Stimulated activated CD4-positive, alpha-beta T cell treated with anti-CD3 and anti-CD28 coated beads, Interleukin-4, amount 100 ng/mL, for 4 hours (primary cell): ENCODE measurements at places on chromosomes 3 and 15.

GRCh38 chr15:100777821-100778220 lies 101.8 kb upstream of the ALDH1A3 start:
- no peak for DNase-seq

- DNase-seq = no peak
These were observed 292.1 kb downstream of the VPS13C start for GRCh38 chr15:61768131-61768530.

DNA sequence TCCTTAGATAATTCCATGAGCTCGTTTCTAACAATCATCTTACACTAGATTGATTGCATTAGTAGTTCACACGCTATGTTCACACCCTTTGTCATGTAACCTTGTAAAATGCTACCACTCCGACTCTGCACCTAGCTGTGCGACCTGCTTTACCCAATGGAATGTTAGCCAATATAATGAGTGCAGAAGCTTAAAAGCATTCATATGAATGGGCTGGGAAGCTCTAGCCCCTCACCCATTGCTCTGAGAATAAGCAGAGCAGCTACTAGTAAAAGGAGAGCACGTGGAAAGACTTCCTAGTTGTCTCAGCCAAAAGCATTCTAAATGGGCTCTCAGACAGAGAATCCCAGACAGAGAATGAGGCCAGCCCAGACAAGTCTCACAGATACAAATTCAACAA lies 410.6 kb upstream of the UBE2E2 start:
- no peak for DNase-seq

GRCh38 chr3:1824359-1824758 lies 274.3 kb upstream of the CNTN4 start:
- DNase-seq = no peak

GRCh38 chr3:194686816-194687637 lies 1.3 kb downstream of the FAM43A start:
- DNase-seq = peak; percentile 25

- DNase-seq = no peak
These were observed 259.2 kb downstream of the SLCO3A1 start for GRCh38 chr15:92112711-92113110.

DNA sequence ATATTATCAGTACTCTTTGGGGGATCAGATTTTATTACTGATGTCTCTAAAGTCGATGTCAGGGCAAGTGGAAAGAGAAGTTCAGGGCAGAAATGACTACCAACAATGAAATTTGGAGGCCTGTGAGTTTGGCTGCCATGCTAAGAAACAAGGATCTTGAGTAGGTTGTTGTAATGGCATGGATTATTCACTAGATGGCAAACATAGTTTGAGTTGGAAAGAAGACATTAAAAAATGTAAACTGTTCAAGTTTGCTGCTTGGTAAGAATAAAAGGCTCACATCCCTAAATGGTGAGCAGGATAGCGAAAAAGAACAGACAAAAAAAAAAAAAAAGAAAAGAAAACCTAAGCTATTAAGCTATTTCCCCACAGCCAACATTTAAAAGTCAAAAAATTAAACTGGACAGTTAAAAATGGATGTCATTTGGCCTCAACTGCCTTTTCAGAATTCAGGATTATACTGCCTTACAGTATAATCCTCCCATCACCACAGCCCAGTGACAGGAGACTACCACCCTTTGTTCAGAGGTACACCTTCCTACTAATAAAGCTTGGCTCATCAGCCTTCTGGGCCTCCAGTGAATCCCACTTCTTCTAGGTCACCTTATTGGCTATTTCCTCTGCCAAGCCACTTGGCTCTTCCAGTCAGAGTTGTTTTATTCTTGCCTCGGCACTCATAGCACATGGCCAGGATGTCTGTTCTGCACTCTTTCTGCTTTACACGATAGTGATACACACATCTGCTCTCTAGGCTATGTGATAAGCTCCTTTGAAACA lies 163.7 kb downstream of the PLD1 start:
- no peak for DNase-seq

- no peak for DNase-seq
These were observed 1.3 kb downstream of the FSIP1 start for GRCh38 chr15:39781147-39781966.

DNA sequence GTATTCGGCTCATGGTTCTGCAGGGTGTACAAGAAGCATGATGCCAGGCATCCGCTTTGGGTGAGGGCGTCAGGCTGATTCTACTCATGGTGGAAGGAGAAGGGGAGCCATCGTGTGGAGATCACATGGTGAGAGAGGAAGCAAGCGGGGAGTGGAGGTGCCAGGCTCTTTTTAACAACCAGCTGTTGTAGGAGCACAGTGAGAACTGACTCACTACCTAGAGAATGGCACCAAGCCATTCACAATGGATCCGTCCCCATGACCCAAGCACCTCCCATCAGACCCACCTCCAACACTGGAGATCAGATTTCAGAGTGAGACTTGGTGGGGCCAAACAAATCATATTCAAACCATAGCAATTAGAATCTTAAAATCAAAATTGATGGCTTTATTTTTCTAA lies 259.8 kb upstream of the CTDSPL start:
- no peak for DNase-seq

- DNase-seq = no peak
These were observed 71.8 kb downstream of the GAP43 start for GRCh38 chr3:115695090-115695489.
